ENCODE measurements at places on chromosomes 12 and 14.
A peak's percentile ranks its signal among the peaks of the same experiment; 100 is the strongest.

DNA sequence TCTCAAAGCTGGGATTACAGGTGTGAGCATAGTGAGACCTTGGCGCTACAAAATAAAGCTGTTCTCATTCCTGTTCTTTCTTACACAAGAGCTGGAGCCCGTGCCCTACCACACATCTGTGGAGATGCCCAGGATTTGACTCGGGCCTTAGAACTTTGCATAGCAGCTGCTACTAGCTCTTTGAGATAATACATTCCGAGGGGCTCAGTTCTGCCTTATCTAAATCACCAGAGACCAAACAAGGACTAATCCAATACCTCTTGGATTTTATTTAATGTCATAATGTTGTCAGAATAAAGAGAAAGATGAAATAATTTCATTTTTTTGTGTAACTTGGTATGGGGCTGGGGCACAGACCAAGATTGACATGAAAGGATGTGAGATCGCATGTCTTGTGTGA lies 7.6 kb downstream of the PNP start:
- DNase-seq = no peak

DNA sequence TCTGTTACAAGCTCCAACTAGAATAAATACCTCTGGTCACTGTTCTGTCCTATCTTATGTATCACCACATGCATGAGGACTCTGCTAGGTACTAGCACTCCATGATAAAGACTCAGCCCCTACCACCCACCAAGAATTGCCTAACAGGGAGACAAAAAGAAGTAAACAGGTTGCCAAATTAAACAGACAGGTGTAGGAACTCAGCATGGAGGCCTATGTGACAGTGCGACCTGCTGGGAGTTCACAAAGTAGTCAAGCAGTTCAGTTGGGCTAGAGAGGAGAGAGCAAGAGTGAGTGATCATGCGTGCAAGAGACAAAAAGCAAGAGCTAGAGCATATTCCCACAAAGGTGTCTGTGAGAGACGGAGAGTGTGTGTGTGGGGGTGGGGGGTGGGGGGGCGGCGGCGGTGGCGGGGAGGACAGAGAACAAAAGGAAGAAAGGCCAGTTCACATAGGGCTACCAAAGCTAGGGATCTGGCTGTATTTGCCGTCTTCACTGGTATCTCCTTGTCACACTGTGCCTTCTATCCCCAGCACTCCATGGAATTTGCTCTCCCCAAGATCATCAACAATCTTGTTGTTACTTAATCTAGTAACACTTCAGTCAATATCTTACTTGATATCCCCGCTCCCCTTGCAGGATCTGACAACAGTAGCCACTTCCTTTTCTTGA lies 81.2 kb downstream of the SPPL3 start:
- DNase-seq = no peak

GRCh38 chr14:69154779-69155178 lies 1.9 kb upstream of the DCAF5 start:
- DNase-seq = peak; percentile 41

GRCh38 chr12:57039016-57039798 lies 10.7 kb downstream of the MYO1A start:
- DNase-seq = no peak

GRCh38 chr12:111635524-111635923 lies 36.4 kb upstream of the ATXN2 start:
- no peak for DNase-seq

GRCh38 chr14:61343991-61344405 lies 22.6 kb downstream of the PRKCH start:
- DNase-seq = no peak
